Adrenal gland (tissue), 19 donors: ENCODE measurements at places on chromosomes 7 and 10. TPM values are rescaled to one million over a fixed set of nuclear protein-coding genes. Genes with fewer than 3 reads are reported as not detected.

DNA sequence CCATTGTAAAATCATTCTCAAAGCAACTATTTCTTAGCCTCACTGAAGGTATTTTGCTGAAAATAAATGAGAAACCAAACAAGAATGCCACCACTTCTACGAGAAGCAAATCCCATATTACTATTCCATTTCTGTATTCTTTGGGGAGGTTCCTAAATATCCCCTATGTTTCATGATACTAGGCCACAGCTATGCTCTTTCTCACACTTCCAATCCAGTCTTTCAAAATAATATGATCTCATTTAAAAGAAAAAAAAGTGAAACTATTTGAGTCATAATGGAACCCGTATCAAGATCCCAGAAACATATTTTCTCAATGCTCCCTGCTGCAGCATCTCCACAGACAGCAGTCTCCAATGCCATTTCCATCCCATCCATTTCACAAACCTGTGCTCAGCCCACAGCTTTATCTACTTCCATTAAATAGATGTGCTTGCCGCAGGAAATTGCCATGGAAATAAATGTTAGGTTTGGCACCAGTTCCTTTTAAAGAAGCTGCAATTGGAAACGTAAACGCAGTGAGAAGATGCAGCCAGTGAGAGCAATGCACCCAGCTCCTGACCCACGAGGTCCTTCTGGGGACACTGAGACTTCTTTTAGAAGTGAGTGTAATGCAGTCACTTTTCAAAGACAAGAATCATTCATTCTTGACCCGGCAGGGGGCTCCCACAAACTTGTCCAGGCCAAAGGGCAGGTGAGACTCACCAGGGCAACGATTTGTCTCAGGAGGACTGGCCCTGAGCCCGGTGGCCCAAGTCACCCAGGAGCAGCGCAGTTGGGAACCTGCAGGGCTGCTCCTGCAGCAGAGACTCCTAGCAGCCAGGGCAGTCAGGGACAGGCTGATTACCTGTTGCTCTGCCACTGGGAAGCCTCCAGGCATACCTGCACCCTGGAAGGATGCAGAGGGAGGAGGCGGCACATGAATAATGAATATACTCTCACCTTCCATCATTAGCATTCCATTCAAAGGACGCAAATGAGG lies 99.6 kb downstream of the C10orf90 start:
- DNase-seq, result no peak

GRCh38 chr7:73718905-73719805 lies at the start of gene STX1A:
TSS of gene STX1A (minus strand) at chr7:73719669. CDS start at chr7:73719631, 38 bp downstream.
- DNase-seq, result peak; percentile 69

GRCh38 chr10:42556931-42557330 lies 81.4 kb downstream of the ZNF33B start:
- DNase-seq, result no peak

DNA sequence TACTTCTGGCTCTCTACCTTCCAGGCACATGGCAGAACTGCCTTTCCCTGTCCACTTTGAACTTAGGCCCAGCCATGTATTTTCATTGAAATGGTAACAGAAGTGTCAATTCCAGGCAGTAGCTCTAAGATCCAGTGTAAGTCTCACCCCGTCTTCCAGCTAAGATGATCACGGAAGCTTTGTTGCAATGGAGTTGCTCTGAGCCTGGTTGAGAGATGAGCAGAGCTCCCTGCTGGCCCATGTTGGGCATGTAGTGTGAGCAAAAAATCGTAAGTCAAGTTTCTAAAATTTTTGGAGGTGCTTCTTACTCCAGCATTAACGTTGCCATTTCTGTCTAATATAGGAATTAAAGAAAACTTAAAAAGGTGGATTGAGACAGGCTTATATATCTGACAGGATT lies 274.4 kb downstream of the IPMK start:
- no peak for DNase-seq

DNA sequence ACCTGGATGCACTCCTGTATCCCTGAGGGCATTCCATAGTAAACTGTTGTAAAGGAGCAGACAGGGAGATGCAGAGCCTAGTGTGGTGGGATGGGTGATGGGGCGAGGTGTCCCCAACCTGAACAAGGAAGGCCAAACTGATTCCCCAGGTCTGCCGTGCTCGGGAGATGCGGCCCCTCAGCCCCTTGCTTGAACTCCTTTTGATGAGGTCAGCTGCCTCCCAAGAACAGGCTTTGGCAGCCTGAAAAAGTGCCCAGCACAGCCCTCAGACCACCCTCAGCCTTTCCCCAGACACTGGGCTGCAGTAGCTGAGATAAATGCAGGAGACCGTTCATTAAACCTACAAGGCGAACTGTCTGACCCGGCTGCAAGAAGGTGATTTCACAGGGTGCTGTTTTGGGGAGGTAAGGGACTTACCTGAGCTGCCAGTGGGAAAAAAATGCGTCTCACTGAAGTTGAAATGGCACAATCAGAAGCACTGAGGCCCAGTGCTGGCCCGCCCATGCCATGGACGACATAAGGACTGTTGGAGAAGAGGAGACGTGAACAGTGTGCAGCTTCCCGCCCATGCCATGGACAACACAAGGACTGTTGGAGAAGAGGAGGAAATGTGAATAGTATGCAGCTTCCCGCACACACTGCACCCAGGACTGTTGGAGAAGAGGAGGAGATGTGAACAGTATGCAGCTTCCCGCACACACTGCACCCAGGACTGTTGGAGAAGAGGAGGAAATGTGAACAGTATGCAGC lies 148.4 kb upstream of the FAM20C start:
- peak; percentile 9 for DNase-seq

- DNase-seq, result no peak
Observed at GRCh38 chr10:48657416-48657815, 27.3 kb upstream of the WDFY4 start.

DNA sequence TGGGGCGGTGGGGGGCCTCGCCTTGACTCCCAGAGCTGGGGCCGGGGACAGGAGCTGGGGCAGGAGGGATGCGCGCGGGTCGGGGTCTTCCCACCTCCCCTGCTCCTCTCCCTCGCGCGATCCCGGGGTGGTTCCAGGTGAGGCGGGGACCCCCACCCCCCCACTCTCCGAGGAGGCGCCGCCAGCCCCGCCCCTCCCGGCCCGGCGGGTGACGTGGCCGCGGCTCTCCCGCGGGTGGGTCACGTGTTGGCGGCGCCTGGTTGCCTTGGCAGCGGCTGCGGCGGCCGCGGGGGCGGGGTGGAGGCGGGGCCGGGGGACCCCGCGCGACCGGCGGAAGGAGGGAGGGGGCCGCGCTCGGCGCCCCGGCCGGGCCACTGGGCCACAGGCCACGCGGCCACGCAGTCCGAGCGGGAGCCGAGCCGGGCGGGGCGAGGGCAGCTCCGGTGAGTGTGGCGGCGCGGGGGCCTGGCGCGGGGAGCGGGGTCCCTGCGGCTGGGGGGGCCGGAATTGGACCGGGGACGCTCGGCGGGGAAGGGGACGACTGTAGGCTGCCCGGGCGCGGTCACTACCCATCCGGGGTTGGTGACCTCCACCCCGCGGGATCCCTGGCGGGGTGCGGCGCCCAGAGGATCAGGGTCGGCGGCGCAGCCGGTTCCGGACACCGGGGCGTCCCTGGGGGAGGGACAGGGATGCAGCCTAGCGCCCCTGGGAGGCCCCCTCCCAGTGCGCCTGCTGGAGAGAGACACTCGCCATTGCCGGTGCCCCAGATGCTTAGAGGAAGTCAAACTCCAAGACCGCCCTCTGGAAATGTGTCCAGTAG lies at the start of gene ORAI2:
ORAI2 (plus strand) TSS at position 357 of the 820 bp plus-strand sequence. CDS start 5,382 bp downstream, outside the sequence.
- peak; percentile 80 for DNase-seq

- DNase-seq, result no peak
Observed at GRCh38 chr7:101397243-101397642, 34.6 kb downstream of the COL26A1 start.

DNA sequence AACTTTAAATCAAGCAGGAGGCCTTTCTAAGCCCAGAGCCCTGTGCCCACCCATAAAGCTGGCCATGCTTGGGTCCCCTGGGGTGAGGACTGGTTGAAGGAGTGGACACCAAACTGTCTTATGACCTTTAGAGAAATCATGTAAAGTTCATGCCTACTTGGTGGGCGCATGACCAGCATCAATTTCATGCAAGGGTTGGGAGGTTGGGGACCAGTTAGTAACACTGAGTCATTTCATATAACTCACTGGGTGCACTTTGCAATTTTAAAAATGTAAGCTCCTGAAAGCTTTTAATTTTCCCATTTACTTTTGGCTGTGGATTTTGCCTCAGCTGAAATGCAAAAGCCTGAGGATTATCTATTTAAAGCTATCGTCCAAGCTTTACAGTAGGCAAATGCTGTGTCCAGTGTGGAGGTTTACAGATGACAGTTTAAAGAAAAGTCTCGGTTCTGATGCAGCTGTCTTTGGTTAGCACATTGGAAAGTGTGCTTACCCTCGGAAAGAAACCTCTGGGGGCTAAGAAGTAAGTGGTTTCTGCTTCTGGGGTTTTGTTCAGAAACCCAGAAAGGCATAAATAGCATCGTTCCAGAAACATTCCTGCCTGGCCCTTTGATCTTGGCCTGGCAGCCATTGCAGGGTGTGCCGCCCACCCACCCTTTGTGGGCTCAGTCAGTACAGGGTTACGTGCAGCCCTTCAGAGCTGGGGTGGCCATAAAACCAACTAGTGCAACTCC lies 48.8 kb upstream of the CHST15 start:
- no peak for DNase-seq

GRCh38 chr7:137934941-137935883 lies 66.7 kb downstream of the CREB3L2 start:
- no peak for DNase-seq

- no peak for DNase-seq
Observed at GRCh38 chr7:33334349-33334748, 205.0 kb downstream of the BBS9 start.

GRCh38 chr7:159120540-159120919 lies 24.1 kb downstream of the VIPR2 start:
- no peak for DNase-seq

DNA sequence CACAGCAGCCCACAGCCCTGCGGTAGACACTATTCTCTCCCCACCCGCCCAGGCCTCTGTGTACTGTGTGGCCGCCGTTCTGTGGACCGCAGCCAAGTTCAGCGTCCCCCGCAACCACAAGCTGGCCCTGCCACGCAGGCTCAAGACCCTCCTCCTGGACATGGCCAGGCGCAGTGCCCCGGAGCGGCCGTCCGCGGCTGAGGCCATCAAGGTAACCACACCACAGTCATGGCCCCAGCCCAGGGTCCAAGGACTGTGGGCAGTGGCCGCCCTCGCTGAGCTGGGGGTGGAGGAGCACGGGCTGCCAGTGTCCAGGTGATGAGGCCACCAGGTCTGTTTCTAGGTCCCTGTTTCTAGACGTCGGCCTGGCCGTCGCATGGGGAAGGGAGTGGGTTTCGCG lies 34.4 kb upstream of the UTF1 start:
- no peak for DNase-seq

- DNase-seq, result no peak
Observed at GRCh38 chr7:17207220-17207619, 91.2 kb upstream of the AHR start.

Gene ASB15
- not detected for polyA plus RNA-seq

Gene AVL9
- polyA plus RNA-seq, result 8.6 TPM

Gene TAS2R41
- not detected for polyA plus RNA-seq
